CD4-positive, alpha-beta T cell treated with Interleukin-15 for 4 hours (primary cell): ENCODE measurements at places on chromosomes 7 and 10.

GRCh38 chr10:121084675-121085070, 233.5 kb downstream of the WDR11 start:
- DNase-seq, result no peak

DNA sequence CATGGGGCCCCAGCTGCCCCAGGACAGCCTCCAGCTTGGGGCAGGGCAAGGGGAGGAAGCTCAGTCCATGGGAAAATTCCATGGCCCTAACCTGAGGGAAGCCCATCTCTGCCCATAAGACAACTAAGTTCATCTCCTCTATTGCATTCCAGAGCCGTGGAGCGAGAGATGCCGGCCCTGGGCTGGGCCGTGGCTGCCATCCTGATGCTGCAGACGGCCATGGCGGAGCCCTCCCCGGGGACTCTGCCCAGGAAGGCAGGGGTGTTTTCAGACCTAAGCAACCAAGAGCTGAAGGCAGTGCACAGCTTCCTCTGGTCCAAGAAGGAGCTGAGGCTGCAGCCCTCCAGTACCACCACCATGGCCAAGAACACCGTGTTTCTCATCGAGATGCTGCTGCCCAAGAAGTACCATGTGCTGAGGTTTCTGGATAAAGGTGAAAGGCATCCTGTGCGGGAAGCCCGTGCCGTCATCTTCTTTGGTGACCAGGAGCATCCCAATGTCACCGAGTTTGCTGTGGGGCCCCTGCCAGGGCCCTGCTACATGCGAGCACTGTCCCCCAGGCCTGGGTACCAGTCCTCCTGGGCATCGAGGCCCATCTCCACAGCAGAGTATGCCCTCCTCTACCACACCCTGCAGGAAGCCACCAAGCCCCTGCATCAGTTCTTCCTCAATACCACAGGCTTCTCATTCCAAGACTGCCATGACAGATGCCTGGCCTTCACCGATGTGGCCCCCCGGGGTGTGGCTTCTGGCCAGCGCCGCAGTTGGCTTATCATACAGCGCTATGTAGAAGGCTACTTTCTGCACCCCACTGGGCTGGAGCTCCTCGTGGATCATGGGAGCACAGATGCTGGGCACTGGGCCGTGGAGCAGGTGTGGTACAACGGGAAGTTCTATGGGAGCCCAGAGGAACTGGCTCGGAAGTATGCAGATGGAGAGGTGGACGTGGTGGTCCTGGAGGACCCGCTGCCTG, 4.3 kb downstream of the AOC1 start:
- no peak for DNase-seq

- no peak for DNase-seq
Observed at GRCh38 chr10:6501931-6502330, 78.1 kb downstream of the PRKCQ start.

DNA sequence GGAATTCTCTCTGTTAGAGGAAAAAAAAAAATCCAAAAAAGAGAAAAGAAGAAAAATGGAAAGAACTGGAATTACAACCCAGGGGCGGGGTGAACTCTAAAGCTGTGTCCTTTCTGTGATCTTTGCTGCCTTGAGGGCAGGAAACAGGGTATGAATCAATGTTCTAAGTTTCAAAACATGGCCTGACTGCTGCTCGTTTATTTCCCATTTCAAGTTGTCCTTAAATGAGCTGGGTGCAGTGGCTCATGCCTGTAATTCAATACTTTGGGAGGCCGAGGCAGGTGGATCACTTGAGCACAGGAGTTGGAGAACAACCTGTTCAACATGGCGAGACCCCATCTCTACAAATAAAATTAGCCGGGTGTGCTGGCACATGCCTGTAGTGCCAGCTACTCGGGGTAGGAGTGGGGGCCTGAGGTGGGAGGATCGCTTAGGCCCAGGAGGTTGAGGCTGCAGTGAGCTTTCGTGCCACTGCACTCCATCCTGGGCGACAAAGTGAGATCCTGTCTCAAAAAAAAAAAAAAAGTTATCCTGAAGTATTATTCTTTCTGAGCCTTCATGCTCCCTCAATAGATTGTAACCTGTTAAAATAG, 24.7 kb upstream of the TFAM start:
- DNase-seq, result no peak

DNA sequence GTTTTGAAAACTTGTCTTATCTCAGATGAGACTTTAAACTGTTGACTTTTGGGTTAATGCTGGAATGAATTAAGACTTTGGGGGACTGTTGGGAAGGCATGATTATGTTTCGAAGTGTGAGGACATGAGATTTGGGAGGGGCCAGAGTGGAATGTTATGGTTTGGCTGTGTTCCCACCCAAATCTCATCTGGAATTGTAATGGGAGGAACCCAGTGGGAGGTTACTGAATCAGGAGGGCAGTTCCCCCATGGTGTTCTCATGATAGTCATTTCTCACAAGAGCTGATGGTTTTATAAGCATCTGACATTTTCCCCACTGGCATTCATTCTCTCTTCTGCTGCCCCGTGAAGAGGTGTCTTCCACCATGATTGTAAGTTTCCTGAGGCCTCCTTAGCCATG, 13.8 kb upstream of the POT1 start:
- DNase-seq, result no peak

DNA sequence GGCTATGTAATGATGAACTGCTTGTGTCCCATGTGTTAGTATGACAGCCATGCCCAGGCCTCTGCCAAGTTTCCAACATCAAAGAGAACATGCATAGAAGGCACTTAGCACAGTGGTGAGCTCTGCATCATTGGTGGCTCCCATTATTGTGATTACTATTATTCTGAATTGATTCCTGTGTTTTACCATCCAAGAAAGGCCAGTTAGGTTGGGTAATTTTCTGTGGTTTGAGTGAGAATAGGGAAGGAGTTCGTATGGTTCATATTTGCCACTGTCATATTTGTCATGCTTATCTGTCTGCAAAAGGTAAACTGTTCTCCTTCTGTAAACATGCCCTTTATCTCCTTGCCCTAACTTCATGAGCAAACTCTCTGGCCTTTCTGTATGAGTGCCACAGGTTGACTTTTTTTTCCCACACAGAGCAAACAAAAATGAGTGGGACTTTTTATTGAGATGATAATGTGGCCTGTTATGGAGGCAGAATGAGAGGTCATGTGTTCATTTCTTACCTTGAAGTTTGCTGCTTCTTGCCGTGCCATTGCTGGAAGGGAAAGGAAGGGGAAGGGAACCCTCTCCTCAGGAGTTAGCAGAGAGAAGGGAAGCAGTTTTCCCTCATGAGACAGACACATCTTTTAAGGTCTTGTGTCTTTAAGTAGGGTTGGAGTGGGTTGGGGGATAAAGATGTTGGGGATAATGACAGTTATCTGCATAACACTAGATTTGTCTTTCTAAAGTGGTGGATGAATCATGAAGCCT, 301.9 kb downstream of the LRMDA start:
- no peak for DNase-seq

DNA sequence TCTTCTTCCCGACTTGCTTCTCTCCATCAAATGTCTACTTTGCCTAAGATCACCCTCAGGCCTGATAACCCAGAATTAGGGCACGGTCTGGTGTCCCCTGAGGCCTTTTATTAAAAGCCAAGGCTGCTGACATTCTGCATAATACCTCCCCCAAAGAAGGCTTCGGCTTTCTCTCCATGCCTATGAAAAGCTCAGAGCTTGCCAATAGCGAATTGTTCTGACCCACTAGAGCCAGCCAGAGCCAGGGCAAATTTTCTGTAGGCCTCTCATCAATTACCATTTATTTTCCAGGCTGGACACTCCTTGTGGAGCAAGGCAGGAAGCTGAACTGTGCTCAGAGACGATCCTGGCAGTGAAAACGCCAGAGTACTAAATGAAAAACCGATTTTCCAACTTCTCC, 64.3 kb upstream of the ADRB1 start:
- DNase-seq, result no peak

DNA sequence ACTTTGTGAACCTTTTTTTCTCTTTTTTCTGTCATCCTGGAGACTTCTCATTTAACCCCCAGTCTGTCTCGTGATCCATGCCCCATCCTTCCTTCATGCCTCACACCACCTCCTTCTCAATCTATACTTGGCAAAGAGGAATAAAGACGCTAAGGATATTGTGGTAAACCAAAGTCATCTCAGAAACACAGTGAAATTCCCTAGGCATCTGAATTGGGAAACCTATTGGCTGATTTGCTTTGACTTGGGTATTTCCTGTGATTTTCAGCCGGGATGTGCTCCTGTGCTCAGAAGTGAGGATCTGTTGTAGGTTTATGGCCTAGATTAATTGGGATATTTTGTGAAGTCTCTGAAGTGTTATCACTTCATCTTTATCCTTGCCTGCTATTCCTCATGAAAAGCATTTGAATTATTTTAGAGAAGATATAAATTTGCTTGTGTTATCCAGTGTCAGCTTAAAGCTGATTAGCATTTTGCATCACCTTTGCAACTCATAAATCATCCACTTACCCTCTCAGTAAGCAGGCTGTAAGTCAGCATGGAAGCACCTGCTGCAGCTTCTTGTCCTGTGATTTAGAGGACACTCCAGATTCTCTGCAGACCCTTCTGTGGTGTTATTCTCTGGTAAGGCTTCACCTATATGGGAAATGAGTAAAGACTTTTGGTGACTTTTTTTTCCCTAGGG, 138.0 kb downstream of the AUTS2 start:
- DNase-seq, result no peak
